A172 (cell line): ENCODE measurements at places on chromosomes 5 and 9.

GRCh38 chr5:40679913-40680681 lies at the start of gene PTGER4:
TSS of gene PTGER4 (plus strand) at chr5:40679915. CDS start at chr5:40680994, 1,079 bp downstream.
- no peak for DNase-seq

GRCh38 chr9:124486778-124487259 lies 20.4 kb downstream of the NR5A1 start:
- DNase-seq = no peak

DNA sequence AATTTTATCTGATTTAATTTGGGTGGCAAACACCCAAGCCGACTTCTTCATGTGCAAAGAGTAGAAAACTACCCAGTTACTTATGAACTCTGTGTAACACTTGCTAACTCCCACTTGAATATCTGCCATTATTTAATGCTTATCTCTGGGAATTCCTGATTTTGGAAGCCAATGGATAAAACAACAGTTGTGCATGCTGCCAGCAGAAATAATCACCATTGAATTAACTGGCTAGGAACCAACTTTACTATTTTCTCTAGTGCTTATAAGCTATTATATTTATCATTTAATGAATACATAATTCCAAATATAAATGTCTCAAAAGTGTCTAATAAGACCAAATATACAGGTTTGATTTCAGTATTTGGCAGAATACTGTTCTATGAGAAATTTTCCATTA lies 85.7 kb downstream of the IZUMO3 start:
- no peak for DNase-seq

- no peak for DNase-seq
These were observed 4.7 kb upstream of the TMEM210 start for GRCh38 chr9:137176302-137177182.

GRCh38 chr9:76463211-76463610 lies 4.2 kb downstream of the GCNT1 start:
- DNase-seq = no peak

DNA sequence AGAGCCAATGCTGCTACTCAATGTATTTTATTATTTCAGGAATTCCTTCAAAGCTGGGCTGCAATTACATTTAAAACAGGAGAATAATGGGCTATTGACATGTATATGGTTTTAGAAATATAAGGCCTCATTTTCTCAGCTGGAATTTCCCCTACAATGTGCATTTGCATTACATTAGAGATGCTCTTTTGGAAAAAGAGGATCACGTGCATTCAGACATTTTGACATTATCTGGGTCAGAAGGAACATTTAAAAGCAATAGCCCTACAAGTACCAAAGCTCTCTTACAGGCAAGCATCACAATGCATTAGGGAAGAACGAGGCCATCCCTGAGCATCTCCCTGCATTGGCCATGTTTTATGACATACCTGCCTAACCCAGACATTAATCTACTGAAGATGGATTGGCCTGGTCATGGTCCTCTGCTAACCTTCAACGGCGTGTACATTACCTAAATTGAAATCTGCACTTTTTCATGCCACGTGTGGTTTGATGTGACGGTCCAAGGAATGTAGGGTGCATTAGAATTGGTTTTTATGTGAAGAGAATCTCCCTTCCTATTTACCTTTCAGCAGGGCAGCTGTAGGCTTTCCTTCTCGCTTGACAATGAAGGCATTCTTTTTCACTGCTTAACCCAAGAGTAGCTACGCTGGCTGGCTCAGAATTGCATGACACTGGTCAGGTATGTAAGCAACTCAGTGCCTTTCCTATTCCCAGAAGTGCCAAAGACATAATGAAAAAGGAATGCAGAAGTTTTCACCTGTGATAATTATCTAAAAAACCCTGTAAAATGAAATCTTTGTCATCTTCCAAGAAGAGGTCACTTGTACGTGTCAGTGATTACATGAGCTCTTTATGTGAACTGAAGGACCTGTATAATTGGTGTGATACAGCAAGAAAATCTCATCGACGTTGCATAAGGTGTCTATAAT lies 212.3 kb upstream of the MPDZ start:
- DNase-seq = no peak

DNA sequence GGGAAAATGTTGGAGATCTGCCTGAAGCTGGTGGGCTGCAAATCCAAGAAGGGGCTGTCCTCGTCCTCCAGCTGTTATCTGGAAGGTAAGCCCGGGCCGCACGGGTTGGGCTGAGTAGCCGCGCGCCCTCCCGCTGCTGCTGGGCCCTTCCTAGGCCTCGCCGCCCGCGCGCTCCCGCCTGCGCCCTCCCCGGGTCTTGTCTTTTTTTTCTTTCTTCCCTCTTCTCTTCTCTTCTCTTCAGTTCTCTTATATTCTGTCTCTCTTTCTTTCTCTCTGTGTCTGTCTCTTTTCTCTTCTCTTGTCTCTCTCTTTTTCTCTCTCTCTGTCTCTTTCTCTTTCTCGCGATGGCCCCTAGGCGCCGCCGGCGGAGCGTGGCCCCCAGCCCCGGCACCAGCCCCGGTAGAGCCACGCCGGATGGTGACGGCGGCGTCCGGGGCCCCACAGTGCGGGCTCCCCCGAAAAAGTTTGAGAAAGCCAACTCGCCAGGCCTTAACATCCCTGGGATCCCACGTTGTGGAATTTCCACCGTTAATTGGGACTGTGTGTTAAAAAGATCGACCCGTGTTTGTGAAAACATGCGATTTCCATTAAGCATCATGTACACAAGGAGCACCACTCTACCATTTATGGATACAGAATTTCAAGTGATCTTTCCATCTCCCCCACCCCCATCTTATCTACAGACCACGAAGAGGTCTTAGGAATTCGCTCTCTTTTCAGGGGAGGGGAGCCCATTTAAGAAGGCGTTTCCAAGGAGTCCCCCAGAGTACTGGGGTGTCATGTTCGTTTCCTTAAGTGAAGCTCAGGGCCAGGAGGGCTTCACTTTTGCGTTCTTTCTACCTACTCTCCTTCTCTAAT lies 616 bp downstream of the ABL1 start:
- DNase-seq = no peak

DNA sequence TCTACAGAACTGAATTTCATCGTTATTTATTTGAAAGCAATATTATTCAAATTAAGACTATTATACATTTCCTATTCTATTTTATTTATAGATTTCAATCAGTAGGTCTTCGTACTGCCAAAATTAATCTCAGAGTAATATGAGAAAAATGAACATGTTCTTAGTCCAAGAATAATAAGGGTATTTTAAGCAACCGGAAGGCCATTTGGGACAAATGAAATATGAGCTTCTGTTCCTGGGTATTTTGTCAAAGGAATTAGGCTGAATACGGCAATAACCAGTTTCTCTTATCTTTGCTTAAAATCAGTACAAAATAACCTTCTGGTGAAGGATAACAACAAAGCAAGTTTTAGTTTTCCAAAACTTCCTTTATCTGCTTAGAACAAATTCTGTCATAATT lies 410.3 kb upstream of the PRR16 start:
- no peak for DNase-seq

DNA sequence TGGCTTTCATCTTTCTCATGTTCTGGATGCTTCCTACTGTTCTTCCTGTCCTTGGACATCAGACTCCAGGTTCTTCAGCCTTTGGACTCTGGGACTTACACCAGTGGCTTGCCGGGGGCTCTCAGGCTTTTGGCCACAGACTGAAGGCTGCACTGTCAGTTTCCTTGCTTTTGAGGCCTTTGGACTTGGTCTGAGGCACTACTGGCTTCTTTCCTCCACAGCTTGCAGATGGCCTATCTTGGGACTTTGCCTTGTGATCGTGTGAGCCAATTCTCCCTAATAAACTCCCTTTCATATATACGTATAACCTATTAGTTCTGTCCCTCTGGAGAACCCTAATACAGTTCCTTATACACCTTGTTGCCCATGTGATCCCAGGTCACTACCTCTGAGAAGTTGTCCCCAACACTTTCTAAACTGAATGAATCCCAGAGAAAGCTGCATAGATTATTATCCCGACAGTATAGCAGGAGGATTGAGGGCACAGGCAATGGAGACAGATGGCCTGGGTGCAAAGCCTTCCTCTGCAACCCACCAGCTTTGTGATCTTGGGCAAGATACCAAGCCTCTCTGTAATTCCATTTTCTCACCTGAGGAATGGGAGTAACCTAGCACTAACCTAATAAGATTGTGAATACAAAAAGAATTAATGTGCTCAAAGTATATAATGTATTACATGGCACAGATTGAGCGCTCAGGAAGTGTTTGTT lies 449.6 kb upstream of the BRINP1 start:
- no peak for DNase-seq

GRCh38 chr5:119083679-119084078 lies 12.8 kb downstream of the DMXL1 start:
- DNase-seq = no peak

- peak; percentile 90 for DNase-seq
These were observed 176.4 kb upstream of the ANKRD55 start for GRCh38 chr5:56409331-56410190.

- DNase-seq = no peak
These were observed 792.7 kb upstream of the CHD1 start for GRCh38 chr5:99721506-99721905.

DNA sequence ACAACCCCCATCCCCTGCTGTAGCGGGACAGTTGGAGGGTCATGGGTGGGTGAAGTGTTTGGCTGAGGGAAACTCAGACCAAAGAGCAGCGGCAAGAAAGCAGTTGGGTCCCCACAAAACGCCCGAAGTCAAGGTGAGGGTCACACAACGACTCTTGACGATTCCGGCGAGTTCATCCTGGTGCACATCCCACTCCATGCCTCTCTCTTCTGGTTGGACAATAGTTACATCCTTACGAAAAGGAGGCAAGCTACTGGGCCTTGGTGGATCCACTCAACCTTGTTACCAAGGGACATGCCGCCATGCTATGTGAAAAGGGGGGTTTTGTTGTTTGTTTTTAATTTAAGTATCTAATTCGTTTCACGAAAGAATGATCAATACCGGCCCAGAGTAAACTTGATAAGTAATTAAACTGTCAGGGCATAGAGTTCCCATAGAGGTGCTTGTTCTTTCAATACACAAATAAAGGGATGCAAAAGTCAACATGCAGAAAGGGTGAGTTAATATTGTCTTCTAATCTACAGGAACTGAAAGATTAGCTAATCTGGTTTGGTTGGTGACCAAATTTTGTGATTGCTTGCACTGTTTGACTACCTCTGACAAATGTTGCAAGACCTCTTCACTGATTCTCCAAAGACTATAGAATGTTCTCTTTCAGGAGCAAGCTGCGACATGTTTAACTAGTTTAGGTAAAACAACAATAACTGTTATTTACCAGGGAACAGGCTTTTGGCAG lies 732 bp upstream of the SMIM15 start:
- peak; percentile 22 for DNase-seq

DNA sequence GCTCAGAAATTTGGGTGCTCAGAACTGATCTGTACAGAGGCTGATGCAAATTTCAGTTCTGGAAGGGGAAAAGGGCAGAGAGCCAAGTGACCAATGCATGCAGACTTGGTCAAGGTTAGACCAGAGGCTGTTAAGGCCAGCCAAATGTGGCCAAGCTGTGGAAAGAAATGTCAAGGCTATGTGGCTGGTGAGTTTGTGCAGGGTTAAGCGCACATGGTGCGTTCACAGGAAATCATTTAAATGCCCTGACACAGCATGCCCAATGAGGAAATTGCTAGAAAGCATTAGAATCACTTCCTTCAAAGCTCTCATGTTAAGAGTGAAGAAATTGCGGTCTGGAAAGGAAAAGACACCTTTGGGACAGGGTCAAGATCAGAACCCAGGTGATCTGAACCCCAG lies 58.0 kb downstream of the PTPN3 start:
- DNase-seq = no peak

DNA sequence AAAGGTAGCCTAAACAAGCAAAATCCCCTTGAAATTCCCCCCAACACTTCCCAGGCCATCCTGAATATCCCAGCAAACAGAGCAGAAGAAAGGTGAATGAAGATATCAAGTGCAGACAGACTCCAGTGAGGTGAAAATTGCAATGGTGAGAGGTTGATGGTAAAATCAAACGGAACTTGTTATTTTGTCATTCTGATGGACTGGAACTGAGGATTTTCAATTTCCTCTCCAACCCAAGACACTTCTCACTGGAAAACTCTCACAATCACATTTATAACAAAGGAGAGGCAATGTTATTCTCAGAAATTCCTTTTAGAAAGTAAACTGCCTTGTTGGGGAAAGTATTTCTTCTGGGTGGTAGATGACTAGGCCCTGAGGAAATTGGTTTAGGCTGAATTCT lies 412.4 kb upstream of the C9orf72 start:
- DNase-seq = no peak

GRCh38 chr5:171593976-171594375 lies 174.5 kb downstream of the FGF18 start:
- no peak for DNase-seq

GRCh38 chr9:76818271-76818670 lies 54.0 kb downstream of the PCA3 start:
- DNase-seq = peak; percentile 99

GRCh38 chr9:114278881-114279570 lies 43.9 kb upstream of the ORM1 start:
- DNase-seq = peak; percentile 96

GRCh38 chr5:178780581-178781498 lies 50.4 kb upstream of the ZNF354A start:
- no peak for DNase-seq

GRCh38 chr9:21070171-21070571 lies 7.6 kb downstream of the IFNB1 start:
- peak; percentile 87 for DNase-seq

DNA sequence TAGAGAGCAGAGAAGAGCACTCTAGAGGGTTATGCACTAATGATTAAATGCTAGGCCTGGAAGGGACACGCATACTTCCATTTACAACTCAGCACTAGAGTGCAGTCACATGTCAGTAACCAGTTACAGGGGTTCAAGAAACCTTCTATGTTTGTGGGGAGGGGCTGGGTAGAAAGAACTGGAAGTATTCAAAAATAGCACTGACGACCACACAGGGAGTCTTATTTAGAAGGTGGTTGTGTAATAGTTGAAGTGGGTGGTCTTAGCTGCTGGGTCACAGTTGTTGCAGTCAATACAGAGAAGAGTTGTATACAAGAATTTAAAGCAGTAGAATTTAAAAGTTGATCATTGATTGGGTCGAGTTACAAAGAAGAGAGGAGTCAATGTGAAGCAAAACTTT lies 15.4 kb downstream of the AOPEP start:
- no peak for DNase-seq

GRCh38 chr5:5424736-5425135 lies 2.3 kb downstream of the ICE1 start:
- no peak for DNase-seq

- no peak for DNase-seq
These were observed 260.6 kb upstream of the ANKRD55 start for GRCh38 chr5:56493766-56494165.

- no peak for DNase-seq
These were observed 608.6 kb upstream of the DAB2 start for GRCh38 chr5:40033411-40033810.

GRCh38 chr9:94907264-94907936 lies 180.9 kb downstream of the AOPEP start:
- DNase-seq = no peak

DNA sequence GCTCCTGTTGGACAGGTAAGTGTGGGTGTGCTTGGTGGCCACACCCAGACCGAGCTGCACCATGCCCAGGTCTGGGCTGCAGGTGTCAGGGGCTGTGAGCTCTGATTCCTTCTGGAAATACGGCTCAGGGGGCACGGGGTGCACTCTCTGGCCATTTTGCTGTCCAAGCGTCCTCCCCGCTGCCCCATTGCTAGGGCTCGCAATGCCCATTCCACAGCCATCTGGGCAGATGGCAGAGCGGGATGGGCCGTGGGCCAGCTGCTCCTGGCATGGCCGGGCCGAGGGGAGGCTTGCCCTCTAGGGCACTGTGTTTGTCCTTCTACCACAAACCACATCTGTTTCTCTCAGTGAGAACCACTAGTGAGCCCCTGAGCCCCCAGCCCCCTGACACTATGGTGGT lies 67.9 kb upstream of the RXRA start:
- DNase-seq = no peak

- no peak for DNase-seq
These were observed 6.5 kb upstream of the PRRC2B start for GRCh38 chr9:131387394-131387793.
